ENCODE measurements at places on chromosomes 7 and 10.

DNA sequence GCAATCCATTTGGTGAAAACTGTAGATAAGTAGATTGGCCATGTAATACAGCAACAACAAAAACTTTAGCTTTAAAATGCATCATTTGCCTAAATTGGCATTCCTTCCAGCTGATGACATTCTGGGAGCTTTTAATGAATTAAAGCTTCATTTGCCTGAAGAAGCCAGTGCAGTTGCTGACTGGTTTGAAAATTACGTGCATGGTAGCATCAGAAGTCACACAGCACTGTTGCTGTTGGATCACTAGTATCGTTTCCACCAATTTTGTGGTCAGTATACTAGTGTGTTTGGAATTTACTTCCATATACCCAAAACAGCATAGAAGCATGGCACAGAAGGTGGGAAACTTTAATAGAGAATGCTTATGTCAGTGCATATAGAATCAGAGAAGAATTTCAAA, 194.9 kb downstream of the ETV1 start:
- DNase-seq: no peak

DNA sequence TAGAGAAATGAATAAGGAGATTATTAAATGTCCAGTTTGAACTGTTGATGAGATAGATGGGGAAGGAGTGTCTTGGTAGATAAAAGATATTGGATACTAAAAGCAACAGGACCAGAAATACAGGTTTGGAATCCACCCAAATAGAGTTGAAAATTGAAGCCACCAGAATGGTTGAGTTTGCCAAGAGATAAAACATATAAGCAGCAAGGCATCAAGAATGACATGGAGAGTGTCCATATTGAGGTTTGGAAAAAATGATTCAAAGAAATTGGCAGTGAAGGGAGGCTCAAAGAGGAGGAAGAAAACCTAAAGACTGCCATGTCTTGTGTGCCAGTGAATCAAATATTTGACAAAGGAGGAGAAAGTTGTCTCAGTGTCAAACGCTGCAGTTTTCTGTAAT, 24.2 kb downstream of the CFAP69 start:
- no peak for DNase-seq

DNA sequence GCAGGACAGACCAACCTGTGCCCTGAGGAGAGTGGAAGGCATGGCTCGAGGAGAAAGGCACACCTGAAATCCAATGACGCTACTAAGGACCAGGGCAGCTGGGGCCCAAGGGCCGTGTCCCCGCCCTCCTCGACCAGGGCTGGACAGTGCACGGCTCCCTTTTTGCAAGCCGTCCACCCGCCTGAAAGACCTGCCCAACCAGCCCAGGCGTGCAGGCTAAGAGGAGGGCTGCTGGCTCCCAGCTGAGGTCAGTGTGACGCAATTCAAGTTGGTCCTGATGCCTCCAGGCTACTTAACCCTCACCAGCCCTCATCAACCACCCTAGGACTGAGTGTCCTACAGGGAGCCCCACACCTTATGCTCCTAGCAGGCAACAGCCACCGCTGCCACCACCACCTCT, 69.3 kb downstream of the DLG5 start:
- DNase-seq: no peak

DNA sequence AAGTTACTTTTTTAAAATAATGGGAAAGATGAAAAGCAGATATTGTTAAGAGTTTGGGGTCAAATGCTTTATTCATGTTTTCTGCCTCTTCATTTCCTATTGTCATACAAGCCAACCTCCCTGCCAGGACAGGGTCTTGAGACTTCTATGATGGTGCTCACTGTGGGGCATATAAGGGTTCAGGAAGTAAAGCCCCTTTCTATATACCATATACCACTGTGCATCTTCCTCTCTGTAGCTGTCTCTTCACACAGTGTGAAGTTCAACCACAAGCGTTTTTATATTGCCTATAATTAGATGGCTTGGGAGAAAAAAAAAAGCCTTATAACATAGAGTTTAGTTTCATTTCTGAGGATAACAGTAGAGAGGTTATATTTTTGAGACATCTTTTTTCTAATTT, 389.8 kb upstream of the SORCS1 start:
- no peak for DNase-seq

DNA sequence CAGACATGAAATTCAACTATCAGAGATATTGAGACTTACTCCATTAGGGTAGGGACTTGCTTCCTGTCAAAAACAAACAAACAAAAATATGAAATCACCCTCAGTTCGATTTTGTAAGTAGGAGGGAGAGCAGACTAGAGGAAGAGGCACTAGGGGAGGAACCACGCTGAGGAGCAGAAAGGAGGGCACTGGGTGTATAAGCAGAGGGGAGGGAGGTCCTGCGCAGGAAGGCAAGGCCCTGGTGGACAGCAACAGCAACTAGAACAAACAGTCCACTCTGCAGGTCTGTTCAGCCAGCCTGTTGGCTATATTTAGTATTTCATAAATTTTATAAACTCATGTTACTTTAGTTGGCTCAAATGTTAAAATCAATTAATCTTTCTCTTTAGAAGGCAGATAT, 937.1 kb upstream of the C7orf33 start:
- DNase-seq: no peak

- DNase-seq: no peak
Observed at GRCh38 chr7:88771417-88771816, 11.9 kb downstream of the ZNF804B start.

DNA sequence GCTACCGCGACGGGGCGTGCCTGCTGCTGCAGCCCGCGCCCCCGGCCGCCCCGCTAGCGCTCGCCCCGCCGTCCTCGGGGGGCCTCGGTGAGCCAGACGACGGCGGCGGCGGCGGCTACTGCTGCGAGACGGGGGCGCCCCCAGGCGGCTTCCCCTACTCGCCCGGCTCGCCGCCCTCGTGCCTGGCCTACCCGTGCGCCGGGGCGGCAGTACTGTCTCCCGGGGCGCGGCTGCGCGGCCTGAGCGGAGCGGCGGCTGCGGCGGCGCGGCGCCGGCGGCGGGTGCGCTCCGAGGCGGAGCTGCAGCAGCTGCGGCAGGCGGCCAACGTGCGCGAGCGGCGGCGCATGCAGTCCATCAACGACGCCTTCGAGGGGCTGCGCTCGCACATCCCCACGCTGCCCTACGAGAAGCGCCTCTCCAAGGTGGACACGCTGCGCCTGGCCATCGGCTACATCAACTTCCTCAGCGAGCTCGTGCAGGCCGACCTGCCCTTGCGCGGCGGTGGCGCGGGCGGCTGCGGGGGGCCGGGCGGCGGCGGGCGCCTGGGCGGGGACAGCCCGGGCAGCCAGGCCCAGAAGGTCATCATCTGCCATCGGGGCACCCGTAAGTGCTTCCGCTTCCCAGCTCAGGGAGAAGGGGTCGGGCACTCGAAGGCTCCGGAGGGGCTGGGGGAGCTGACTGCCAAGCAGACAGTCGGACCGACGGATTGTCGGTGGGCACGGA, 761 bp downstream of the PTF1A start:
- DNase-seq: no peak

- DNase-seq: no peak
Observed at GRCh38 chr10:7211857-7212577, 198.8 kb downstream of the SFMBT2 start.

DNA sequence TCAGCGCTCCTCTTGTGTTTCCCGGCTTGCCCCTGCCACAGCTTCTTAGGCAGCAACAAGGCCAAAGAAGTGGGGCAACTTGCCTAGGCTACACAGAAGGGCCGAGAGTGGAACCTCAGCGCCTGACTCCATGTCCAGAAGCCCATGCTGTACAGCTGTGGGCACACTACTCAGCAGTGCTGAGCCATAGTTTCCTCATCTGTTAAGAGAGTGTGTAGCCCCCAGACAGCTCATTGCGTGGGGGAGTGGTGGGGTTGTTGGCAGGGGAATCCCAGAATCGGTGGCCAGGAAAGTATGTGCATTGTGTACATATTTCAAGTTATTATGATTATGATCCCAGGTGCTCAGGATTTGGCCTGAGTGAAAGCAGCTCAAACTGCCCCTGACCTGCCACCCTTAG, 96.2 kb downstream of the CDH23 start:
- no peak for DNase-seq

- no peak for DNase-seq
Observed at GRCh38 chr7:24701261-24702235, 55.7 kb downstream of the GSDME start.

GRCh38 chr7:74093671-74094223, 10.1 kb downstream of the LIMK1 start:
- no peak for DNase-seq

GRCh38 chr7:158068853-158069252, 518.8 kb downstream of the PTPRN2 start:
- no peak for DNase-seq

- DNase-seq: no peak
Observed at GRCh38 chr10:78529262-78529661, 495.6 kb downstream of the RPS24 start.

- DNase-seq: no peak
Observed at GRCh38 chr10:109913306-109913892, 9.9 kb downstream of the XPNPEP1 start.

DNA sequence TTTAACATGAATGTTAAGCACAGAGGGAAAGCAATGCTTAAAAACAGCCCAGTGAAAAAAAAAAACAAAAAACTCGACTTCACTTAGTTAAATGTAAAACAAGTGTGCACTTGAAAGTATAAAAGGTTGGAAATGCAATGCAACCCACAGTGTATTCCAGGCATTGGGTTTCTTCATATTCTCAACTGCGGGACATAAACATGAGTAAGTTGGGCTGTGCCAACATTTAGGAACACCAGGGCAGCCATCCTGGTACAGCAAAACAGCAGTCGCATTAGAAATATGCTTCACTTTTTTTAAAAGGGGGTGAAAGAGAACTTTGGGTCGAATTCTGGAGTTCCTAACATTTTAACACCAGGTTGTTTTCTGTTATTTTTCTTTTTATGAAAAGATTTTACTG, 937 bp downstream of the STEAP1 start:
- no peak for DNase-seq

DNA sequence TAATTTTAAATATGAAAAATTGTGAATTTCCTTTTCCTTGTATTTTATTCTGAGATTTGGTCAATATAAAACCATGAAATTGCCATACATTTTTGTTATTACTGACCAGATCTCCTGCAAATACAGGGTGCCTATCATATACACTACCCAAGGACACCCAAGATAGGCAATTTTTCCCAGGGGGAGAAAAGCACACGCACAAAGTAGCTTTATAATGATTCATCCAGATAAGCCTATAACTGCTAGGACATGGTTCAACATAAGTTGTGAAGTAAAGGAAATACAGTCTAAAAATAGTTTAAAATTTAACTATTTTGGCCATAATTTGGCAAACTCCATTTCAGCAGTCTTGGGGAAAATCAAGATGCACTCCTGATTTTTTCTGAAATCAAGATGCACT, 4.8 kb downstream of the RUFY2 start:
- no peak for DNase-seq

DNA sequence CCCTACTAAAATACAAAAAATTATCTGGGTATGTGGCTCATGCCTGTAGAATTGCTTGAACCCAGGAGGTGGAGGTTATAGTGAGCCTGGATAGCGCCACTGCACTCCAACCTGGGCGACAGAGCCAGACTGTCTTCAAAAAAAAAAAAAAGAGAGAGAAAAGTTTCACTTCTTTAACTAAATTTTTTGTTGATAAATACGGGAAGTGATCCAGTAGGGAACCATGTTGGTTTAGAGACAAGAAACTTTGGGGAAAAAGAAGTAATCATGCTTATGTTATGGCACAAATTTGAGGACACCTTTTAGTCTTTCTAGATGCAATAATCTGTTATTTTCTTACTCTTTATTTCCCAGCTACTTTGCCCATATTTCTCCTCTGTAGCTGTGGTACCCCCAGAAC, 309.7 kb downstream of the TYW1 start:
- no peak for DNase-seq

DNA sequence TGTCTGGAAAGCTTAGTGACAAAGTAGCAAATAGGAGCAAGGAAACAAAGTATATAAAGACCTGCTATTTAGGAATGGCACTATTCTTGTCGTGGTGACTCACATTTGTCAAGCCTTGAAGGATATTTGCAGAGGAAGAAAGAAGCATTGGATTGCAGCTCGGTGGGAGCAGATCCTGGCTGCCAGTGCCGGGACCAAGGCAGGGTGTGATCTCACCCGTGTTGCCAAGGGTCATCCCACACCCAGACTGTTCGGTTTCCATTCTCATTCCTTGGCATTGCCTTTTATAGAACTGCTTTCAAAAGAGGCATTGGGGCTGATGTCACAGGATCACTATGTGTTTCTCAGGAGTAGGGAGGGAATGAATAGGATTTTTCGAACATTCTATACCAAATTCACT, 176.2 kb downstream of the GALNT17 start:
- DNase-seq: no peak

- DNase-seq: no peak
Observed at GRCh38 chr10:93758891-93759410, 1.2 kb downstream of the LGI1 start.
